ENCODE measurements at places on chromosomes 5 and 9.
A peak's percentile ranks its signal among the peaks of the same experiment; 100 is the strongest.

- H3K4me3 ChIP-seq = no peak overlapping the region
- H3K4me1 ChIP-seq = no peaks in the 10 kb centered on the region
- peaks cover 2% of the 10 kb centered on the region for H3K27me3 ChIP-seq
- H3K27ac ChIP-seq = no peak overlapping the region
- no peak for DNase-seq
Measured at GRCh38 chr9:127159325-127159801, 36.9 kb upstream of the ANGPTL2 start.

- H3K36me3 ChIP-seq = peaks cover 73% of the 10 kb centered on the region
- peak overlapping the region; percentile 38 for H3K27ac ChIP-seq
- H3K4me3 ChIP-seq = no peak overlapping the region
Measured at GRCh38 chr5:172943906-172944305, 15.3 kb upstream of the RPL26L1 start.

DNA sequence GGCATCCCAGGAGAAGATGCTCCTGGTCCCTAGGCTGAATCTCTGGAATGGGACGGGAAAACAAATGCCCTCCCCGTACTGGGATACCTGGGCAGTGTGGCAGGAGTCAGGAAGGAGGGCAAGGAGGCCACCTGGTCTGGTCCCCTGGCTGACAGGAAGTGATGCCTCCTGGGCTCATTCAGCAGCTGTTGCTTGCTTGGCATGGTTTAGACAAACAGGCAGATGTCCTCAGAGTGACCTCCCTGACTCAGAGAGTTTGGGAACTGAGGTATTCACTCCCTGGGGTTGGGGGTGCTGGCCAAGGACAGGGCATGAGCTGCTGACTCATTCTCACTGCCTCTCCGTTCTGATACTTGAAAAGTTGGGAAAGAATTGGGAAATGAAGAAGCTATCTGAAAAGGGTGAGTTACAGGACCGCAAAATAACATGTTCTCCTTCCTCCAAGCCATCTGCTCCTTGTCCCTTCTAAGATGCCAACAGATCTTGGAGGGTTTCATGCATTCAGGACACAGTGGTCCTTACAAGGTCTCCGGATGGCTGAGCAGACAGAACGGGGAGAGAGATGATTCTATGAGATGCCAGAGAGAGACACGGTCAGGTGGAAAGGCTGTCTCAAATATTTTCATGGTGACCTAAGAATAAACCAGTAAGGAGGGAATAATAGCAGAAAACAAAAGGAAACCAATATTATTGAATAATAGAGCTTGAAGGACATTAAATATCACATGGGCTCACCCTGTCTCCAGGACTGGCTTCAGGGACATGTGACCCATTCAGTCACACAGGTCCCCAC, 534.5 kb downstream of the BNC2 start:
- H3K4me1 ChIP-seq = no peaks in the 10 kb centered on the region
- no peak overlapping the region for H3K27ac ChIP-seq
- H3K36me3 ChIP-seq = no peaks in the 10 kb centered on the region
- H3K27me3 ChIP-seq = no peaks in the 10 kb centered on the region
- H3K4me3 ChIP-seq = no peak overlapping the region
- DNase-seq = no peak

DNA sequence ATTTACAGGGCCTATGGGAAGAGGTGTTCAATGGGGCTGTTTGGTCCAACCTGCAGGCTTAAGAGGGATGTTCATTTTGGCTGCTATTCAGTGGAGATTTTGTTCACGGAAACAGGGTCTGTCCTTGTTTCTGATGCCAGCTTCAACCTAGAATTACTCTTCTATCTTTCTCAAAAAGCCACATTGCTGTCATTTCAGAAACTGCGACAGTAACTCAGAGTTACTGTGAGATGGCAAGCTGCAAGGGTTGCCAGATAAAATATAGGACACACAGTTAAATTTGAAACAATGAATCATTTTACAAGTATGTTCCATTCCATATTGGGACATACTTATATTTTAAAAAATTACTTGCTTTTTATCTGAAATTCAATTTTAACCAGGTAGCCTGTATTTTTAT, 128.0 kb downstream of the NPR3 start:
- H3K36me3 ChIP-seq = no peaks in the 10 kb centered on the region
- no peak overlapping the region for H3K27ac ChIP-seq
- peaks cover 44% of the 10 kb centered on the region for H3K4me1 ChIP-seq

DNA sequence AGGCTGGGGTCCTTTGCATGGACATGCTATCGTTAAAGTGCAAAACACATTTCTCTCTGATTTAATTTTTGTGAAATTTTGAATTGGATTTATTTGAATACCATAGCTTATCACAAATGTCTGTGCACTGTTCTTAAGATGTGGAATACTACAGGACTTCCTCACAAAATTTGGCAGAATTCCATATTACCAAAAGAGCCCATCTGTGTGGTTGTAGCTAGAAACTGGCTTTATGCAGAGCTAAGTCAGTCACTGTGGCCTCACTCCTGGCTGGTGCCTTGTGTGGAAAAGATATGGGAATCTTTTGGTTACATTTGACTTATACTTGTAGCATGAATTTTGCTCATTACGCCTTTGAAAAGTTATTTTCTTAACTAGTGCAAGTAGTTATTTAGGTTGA, 35.5 kb downstream of the ACO1 start:
- H3K27me3 ChIP-seq = no peaks in the 10 kb centered on the region
- H3K36me3 ChIP-seq = peaks cover 38% of the 10 kb centered on the region
- H3K27ac ChIP-seq = no peak overlapping the region
- H3K4me1 ChIP-seq = no peaks in the 10 kb centered on the region
- no peak overlapping the region for H3K4me3 ChIP-seq

- no peaks in the 10 kb centered on the region for H3K4me1 ChIP-seq
- no peak overlapping the region for H3K4me3 ChIP-seq
- H3K27ac ChIP-seq = no peak overlapping the region
- no peaks in the 10 kb centered on the region for H3K36me3 ChIP-seq
- no peaks in the 10 kb centered on the region for H3K27me3 ChIP-seq
Measured at GRCh38 chr5:143594902-143595818, 191.7 kb upstream of the NR3C1 start.

- no peaks in the 10 kb centered on the region for H3K4me1 ChIP-seq
- H3K36me3 ChIP-seq = no peaks in the 10 kb centered on the region
- H3K4me3 ChIP-seq = no peak overlapping the region
- H3K27me3 ChIP-seq = no peaks in the 10 kb centered on the region
- H3K27ac ChIP-seq = no peak overlapping the region
- DNase-seq = no peak
Measured at GRCh38 chr5:8012131-8012977, 143.4 kb downstream of the MTRR start.

- no peaks in the 10 kb centered on the region for H3K36me3 ChIP-seq
- no peaks in the 10 kb centered on the region for H3K4me1 ChIP-seq
- no peak overlapping the region for H3K27ac ChIP-seq
- peaks cover 7% of the 10 kb centered on the region for H3K27me3 ChIP-seq
- H3K4me3 ChIP-seq = no peak overlapping the region
Measured at GRCh38 chr5:91499943-91500531, 116.9 kb upstream of the ARRDC3 start.

DNA sequence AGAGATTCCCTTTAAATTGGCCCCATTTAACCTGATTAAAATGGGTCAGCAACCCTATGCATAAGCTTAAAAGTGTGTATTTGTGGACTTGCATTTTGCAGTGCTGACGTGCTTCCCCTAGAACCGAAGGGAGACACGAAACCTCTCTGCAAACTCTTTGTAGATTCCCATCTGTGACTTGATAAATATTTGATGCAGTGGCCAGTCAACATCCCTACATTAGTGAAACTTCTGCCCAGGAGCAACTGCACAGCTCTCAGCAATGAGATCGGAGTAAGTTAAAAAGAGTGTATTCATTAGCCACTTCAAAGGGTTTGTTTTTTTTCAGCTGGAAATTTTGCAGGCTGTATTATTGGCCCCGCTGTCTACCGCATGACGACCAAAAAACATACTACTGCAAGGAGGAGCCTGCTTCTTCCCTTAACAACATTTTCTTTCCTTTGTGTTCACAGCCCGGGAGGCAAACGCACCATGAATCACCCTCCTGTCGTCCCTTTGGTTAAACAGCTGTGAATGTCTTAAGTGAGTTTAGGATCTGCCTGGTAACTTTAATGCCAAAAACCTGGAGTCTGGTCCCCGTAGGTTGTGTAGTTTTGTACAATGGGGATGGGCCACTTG, 38.0 kb upstream of the TCERG1 start:
- no peaks in the 10 kb centered on the region for H3K27me3 ChIP-seq
- H3K27ac ChIP-seq = no peak overlapping the region
- H3K36me3 ChIP-seq = no peaks in the 10 kb centered on the region

GRCh38 chr5:171926311-171926710, 80.1 kb downstream of the FBXW11 start:
- no peaks in the 10 kb centered on the region for H3K27me3 ChIP-seq
- H3K4me3 ChIP-seq = no peak overlapping the region
- H3K4me1 ChIP-seq = no peaks in the 10 kb centered on the region
- no peak overlapping the region for H3K27ac ChIP-seq
- DNase-seq = no peak

DNA sequence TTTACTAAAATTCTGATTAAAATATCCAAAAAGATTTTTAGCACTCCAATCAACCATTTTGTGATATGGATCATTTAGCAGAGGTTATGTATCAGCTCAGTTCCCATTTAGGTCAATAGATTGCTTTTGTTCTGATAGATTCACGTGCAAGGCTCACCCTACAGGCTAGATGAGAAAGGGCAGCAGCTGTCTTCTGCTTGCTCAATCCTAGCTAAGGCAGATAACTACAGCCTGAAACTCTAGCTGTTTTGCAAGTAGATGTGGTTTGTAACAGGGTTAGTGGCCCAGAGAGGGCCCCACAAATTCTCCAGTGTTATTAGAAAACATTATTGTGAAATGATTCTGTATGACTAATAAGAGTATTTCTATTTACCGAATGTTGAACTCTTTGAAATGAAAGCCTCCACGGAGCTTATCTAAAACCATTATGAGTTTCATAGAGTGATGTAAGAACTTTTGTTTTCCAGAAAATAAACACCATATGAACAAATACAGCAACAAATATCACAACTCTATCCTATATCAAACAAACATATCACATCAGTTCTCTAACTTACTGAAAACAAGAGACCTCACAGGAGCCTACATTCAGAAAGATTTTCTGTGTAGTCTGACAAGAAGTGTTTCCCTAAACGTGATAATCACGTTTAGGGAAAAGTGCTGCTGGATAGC, 841.9 kb upstream of the ACO1 start:
- no peak overlapping the region for H3K27ac ChIP-seq
- no peak overlapping the region for H3K4me3 ChIP-seq
- no peaks in the 10 kb centered on the region for H3K36me3 ChIP-seq
- no peaks in the 10 kb centered on the region for H3K27me3 ChIP-seq
- DNase-seq = no peak
- no peaks in the 10 kb centered on the region for H3K4me1 ChIP-seq

DNA sequence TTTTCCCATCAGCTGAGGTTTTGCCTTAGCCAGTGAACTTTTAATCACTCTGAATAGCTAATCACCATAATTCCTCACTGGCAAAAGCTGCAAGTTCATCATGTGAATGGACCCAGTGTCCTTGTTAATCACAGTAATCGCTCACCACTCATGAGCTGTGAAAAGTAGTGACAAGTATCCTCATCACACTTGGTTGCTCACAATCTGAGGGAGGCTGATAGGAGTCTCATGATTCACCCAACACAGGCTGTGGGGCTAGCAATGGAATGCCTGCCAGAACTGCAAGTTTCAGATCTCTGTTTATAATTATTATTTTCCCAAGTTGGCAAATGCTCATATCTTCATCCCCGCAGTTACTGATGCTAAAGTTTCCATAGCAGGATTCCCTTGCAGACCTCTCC, 467.2 kb downstream of the KIF4B start:
- no peaks in the 10 kb centered on the region for H3K36me3 ChIP-seq
- H3K27ac ChIP-seq = no peak overlapping the region
- no peaks in the 10 kb centered on the region for H3K27me3 ChIP-seq
- no peak for DNase-seq

DNA sequence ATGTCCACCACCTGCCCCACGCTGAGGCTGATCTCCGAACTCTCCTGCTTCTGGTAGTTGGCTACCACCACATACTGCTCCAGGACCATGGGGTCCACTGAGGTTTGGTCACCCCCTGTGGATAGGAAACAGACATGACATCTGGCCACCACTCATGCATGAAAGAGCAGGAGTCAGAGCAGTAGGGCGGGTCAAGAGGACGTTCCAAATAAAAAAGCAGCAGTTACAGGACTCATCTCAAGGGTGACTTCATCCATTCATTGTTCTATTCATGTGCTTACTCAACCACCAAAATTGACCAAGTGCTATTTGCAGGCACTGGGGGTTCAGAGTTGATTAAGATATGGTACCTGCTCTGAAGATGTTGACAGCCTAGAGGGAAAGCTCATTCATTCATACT, 79.2 kb upstream of the UBTD2 start:
- H3K4me3 ChIP-seq = no peak overlapping the region
- no peaks in the 10 kb centered on the region for H3K27me3 ChIP-seq
- DNase-seq = no peak
- H3K36me3 ChIP-seq = peaks cover 4% of the 10 kb centered on the region
- H3K27ac ChIP-seq = no peak overlapping the region

DNA sequence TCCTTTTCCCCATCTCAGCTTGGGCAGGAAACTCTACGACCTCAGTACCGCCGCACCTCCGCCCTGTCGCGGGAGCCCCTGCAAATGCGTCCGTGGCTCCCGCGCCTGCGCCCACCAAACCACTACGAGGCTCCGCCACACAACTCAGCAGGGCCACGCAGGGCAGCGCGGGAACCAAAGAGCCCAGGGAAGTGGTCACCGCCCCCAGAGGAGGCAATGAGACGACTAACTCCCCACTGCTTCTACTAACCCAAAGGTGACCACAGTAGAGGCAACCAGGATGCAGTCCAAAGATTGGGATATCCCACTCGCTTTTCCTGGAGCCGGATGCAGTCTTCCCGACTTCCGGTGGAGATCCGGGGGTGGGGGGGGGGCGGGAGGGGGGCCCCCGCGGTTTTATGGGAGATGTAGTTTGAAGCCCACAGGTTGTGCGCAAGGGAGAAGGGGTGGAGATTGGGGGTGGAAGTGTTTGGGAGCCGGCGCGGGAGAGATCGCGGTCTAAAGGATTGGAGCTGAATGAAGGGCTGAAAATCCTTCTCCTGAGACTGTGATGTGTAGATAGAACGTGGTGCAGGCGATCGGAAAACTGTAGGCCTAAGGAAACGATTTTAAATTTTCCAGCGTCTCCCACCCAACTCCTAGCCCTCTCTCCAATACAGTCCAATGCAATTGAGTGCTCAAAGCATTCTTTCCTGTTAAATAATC, at the start of gene NUDT12:
NUDT12 (minus strand) TSS at position 337 of the 705 bp plus-strand sequence. CDS start 2,541 bp downstream, outside the sequence.
- DNase-seq = peak; percentile 92
- no peaks in the 10 kb centered on the region for H3K36me3 ChIP-seq

DNA sequence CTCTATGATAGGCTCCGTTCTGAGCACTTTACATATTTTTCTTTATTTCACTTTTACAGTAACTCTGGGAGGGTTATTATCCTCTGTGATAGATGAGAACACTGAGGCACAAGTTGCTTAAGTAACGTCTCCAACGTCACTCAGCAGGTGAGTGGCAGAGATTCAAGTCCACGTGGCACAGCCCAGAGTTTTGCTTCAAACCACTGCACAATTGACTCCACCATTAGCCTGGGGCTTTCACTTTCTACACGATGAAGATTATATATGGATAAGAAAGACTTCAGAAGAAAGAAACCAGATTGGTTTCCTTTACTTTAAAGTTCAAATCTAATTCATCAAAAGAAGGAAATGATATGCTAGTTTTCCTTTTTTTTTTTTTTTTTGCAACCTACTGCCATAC, 245.9 kb downstream of the SYK start:
- H3K4me3 ChIP-seq = peak overlapping the region; percentile 11
- no peak overlapping the region for H3K27ac ChIP-seq
- H3K36me3 ChIP-seq = no peaks in the 10 kb centered on the region
- peak; percentile 40 for DNase-seq
- H3K27me3 ChIP-seq = peaks cover 31% of the 10 kb centered on the region
